ENCODE measurements at places on chromosomes 6 and 20.

- DNase-seq = no peak
These were observed 39.1 kb downstream of the L3MBTL3 start for GRCh38 chr6:130057495-130057894.

- DNase-seq = no peak
These were observed 211.0 kb downstream of the MOXD1 start for GRCh38 chr6:132190097-132190814.

- DNase-seq = peak; percentile 95
These were observed 31.9 kb downstream of the NTSR1 start for GRCh38 chr20:62740286-62741141.

DNA sequence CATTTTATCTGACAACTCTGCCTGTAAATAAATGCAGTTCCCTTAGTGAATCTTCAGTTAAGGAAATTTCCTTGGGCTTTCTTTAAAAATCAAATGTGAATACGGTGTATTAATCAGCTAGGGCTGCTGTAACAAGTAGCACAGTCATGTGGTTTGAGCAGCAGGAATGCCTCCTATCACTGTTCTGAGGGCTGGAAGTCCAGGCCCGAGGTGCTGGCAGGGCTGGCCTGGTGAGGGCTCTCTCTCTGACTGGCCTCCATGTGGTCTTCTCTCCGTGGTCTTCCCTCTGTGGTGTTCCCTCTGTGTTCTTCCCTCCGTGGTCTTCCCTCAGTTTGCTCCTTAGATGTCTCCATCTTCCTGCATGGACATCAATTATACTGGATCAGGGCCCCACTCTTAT lies 124.1 kb downstream of the SMOC2 start:
- no peak for DNase-seq

DNA sequence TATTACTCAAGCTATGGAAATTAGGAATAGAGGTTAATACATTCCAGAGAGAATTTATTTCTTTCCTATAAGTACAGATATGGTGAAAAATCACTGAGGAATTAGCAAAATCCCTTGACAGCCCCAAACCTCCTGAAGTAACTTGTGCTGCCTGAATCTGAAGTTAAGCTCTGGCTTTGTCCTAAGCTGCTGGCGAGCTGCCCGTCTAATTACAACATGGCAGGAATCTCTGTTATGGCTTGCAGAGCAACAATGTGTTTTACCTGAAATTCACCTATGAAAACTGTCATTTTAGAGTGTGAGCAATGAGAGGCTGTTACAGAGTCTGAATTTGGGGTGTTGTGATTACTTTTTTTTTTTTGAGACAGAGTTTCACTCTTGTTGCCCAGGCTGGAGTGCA lies 22.5 kb upstream of the IYD start:
- no peak for DNase-seq

DNA sequence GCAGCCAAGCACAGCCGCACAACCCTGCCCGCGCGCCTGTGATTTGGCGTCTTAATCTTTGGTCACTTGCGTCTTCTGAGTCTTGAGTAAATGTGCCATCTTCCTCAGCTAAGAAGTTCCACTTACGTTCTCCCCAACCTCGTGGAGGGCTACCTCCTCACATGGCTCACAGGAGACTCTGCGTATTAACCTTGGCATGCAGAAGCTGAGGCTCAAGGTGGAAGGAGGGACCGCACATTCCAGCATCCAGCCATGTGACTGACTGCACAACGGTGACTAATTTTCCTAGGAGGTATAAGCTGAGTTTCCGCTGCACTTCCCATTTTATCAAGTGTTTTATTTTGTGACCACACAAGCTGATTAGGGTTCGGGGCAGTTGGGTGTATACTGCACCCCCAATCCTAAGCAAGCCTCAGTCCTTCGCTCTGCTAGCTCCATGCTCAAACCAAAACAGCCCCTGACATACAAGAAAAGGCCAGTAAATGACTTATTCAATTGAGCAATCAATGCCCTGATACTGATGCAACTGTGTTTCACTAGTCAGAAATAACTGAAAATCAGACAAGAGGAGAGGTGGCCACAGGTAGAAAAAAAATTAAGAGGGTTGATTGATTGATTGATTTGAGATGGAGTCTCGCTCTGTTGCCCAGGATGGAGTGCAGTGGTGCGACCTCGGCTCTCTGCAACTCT lies 7.0 kb downstream of the BEND3 start:
- DNase-seq = peak; percentile 51

GRCh38 chr6:148769304-148769968 lies 22.6 kb downstream of the UST start:
- DNase-seq = no peak

DNA sequence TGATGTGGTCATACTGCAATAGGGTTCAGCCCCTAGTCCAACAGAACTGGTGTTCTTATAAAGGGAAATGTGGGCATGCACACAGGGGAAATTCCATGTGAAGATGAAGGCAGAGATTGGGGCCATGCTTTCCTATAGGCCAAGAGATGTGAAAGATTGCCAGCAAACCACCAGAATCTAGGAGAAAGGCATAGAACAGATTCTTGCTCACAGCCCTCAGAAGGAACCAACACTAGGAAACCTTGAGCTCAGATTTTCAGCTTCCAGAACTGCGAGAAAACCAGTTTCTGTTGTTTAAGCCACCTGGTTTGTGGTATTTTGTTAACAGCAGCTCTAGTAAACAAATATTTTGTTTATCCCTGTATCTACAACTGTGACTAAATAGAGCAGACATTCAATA lies 197.6 kb upstream of the CITED2 start:
- no peak for DNase-seq

GRCh38 chr6:27582928-27583725 lies 110.2 kb upstream of the ZNF184 start:
- no peak for DNase-seq

DNA sequence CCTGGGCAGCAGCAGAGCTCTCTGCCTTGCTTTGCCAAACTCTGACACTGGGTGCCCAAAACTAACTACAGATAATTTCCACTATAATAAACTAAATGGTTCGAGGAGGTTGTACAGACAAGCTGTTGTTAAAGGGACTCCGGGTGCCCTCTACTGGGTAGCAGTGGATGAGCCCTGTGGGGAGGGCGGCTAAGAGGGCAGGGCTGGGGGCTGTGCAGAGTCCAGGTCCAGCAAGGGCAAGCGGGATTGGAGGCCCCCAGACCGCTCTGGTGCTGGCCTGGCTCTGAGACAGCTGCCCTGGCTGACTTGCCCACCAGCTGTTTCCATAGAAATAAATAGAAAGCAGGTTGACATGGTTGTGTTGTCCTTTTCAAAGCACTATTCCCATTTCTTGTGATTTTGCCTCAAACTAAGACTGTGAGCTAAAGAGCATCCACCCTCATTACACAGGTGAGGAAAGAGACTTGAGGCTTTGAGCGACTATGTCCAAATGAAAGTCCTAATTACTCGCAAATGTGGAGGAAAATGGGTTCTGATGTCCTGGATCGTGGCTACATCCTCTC lies 167.6 kb upstream of the CST7 start:
- DNase-seq = no peak

- no peak for DNase-seq
These were observed 217.2 kb upstream of the FOXA2 start for GRCh38 chr20:22801528-22801927.

- DNase-seq = peak; percentile 35
These were observed 50.7 kb upstream of the TNFRSF21 start for GRCh38 chr6:47360388-47360787.

DNA sequence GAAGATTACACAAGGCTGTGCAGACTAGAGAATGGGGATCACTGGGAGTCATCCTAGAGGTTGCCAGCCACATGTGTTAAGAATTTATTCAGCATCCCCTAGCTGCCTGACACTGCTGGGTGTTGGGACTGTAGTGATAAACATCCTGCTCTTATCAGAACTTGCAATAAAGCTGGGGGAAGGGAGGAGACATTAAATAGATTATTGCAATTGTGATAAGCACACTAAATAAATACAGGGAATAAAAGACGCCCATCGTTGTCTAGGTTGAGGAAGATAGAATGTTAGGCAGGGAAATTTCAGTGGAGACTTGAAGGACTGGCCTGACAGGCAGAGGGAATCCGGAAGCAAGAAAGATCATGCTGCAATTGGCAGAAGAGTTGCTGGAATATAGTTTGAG lies 33.2 kb upstream of the TRAM2 start:
- no peak for DNase-seq

- no peak for DNase-seq
These were observed 100.8 kb downstream of the CAP2 start for GRCh38 chr6:17494177-17494576.

DNA sequence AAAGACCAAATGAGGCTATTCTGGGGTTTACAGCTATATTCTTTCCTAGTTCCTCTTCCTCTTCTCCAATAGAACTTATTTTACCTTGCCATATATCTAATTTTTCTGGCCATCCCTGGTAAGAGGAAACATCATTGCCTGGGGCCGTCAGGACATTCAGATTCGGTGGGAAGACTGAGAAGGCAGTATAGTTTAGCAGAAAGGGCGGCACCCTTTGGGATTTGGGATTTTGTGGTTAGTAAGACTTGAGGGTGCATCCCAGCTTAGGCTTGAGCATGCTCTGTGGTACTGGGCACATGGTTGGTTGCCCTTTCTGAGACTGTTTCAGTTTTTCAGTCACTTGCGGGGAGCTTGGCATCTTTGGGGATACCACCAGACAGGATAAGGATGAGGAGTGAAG lies 21.1 kb downstream of the SCUBE3 start:
- no peak for DNase-seq

GRCh38 chr20:51322164-51322707 lies 220.3 kb downstream of the NFATC2 start:
- no peak for DNase-seq

DNA sequence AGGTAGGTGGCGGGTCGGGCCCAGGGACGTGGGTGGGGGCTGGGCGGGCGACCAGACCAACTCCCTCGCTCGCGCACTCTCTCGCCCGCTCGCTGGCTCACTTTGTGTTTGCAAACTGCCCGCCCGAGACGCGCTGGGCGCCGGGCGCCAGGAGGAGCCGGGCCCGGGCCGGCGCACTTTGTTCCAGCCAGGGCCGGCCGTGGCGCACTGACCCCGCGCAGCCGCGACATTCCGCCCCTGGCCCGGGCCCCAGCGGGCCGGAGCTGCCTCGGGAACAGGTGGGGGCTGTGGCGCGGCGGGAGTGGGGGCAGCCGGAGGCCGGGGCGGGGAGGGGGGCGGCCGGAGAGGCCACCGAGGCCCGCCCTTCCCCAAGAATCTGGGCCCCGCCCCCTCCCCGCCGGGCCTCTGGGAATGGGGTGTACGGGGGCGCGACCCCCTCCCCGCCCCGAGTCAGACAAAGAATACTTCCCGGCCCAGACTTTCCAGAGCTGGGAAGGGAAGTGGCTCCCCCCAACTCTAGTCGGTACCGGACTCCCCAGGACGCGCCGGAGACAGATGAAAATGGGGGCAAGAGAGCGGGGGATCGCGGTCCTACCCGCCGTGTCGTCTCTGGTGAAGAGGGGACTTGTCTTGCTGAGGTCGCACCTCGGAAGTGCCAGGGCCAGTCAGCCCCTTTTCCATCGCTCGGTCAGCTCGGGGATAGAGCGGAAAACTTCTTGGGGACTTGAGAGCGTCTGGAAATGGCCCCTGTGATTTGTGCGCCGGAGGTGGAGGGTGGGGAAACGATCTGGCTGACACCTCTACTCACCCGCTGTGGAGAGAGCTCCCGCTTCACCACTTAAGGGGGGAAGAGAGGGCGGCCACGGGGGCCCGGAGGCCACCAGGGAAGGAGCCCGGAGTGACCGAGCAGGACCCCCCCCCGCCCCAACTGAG lies 951 bp downstream of the FOXP4 start:
- DNase-seq = peak; percentile 38

DNA sequence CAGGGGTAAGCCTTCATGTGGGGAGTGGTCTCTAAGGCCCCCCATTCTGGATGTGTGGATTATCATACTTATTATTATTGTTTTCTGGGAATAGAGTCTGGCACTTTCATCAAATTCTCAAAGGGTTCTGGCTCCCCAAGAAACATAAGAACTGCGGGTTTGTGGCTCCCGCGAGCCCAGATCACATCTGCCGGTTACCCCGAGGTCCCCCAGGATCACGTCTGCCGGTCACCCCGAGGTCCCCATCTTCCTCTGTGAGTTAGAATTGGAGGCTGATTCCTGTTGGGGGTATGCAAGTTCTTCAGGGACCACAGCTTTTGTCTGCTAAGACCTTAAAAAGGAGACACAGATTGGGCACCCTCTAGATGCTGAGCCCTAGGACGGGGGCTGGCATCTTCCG lies 116.7 kb upstream of the FRMD1 start:
- no peak for DNase-seq

DNA sequence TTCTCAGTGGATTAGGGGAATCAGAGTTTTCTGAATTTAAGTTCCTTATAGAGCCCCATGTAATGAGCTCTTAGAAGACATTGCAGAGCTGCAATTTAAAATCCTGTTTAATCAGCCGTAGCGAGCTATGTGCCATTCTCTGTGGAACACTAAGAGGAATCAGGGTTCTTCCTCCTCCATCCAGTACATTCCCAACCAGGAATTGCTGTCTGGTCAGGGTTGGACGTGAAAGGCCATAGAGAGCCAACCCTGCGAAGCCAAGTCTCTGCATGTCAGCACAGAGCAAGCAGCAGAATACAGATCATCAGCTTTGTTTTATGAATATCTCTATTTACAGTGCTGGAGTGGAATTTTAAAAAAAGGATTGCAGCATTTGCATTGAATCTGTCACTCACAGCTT lies 366.0 kb downstream of the LAMA2 start:
- no peak for DNase-seq

DNA sequence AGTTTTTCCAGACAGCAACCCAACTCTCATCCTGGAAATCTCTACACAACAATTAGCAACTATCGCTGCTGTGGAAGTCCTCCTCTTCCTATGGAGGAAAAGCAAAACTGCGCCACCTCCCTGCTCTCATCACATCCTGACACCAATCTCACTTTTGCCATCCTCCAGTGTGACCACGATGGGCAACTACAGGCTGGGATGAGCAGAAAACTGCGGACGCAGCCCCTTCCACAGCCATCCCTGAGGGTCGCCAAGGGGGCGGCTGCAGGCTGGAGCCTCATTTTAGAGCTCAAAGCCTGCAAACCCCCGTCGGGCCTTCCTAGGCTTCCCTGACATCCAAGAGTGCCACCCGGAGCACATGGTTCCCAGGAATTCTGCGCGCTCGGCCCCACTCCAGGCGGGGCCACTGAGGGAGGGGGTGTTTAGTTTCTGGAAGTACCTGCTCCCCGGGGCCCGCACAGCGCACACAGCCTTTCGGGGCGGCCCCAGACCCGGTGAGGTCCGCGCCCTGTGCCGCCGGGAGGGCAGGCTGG lies 1.2 kb downstream of the TCFL5 start:
- DNase-seq = no peak

DNA sequence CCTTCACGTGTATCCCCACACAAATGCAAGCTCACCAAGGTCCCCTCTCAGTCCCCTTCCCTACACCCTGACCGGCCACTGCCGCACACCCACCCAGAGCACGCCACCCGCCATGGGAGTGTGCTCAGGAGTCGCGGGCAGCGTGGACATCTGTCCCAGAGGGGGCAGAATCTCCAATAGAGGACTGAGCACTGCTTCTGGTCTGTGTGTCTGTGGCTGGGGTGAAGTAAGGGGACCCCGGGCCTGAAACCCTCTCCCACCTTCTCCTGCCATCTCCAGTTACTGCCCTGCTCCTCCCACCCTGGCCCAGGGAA lies 8.3 kb downstream of the MYL9 start:
- DNase-seq = no peak

GRCh38 chr6:69816026-69816425 lies 19.2 kb upstream of the LMBRD1 start:
- no peak for DNase-seq
